Common myeloid progenitor, CD34-positive (primary cell): ENCODE measurements at places on chromosomes 11 and 22.

GRCh38 chr22:50280708-50281383 lies 10.7 kb upstream of the MAPK11 start:
- no peak for DNase-seq

DNA sequence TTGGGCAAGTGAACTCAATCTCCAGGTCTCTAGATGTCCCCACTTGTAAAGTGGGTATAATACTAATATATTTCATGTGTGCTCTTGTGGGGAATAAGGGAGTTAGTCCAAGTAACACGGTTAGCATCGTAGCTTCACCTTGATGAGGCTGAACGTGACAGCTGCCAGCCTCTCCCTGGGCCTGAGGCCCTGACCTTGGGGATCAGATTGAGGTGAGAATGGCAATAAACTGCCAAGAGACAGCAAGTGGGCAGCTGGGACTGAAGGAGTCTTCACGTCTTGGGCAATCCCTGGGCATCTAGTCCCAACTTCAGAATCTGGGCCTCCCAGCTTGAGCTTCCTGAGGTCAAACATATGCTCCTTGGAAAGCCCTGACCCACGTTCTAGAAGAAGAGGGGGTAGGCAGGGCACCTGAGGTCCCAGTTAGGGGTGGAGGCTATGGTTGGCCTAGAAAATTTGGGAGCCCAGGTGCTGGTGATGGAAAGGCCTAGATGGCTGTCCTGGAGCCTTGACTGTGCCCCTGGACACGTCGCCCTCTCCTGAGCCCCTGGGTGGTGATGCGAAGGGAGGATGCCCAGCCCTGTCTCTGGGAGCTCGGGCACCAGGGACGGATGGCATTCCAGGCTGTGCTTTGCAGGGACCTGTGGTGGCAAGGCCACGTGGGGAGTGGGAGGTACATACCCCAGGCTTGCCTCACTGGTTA lies 23.4 kb downstream of the ADAMTS15 start:
- no peak for DNase-seq

DNA sequence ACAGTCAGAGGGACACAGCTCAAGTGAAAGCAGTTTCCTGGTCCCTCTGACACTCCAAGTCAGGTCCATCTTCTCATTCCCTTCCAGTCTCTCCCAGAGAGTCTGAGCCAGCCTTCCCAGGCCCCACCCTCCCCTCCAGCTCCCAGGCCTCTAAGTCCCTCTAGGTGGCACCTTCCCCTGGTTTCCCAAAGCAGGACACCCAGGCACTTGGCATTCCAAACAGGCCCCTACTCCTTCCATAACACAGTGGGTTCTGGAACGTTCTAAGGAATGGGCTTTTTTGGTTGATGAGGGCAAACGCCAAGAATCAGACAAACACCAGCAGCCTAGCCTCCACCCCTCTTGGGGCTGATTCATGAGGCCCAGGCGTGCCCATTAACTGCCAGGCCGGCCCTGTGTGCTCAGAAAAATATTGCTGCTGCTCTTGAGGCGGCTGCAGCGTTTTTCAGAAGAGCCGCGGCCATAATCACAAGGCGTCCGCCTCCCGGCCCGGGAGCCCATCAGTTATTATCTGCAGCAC lies 418.7 kb downstream of the SOX6 start:
- DNase-seq: no peak

DNA sequence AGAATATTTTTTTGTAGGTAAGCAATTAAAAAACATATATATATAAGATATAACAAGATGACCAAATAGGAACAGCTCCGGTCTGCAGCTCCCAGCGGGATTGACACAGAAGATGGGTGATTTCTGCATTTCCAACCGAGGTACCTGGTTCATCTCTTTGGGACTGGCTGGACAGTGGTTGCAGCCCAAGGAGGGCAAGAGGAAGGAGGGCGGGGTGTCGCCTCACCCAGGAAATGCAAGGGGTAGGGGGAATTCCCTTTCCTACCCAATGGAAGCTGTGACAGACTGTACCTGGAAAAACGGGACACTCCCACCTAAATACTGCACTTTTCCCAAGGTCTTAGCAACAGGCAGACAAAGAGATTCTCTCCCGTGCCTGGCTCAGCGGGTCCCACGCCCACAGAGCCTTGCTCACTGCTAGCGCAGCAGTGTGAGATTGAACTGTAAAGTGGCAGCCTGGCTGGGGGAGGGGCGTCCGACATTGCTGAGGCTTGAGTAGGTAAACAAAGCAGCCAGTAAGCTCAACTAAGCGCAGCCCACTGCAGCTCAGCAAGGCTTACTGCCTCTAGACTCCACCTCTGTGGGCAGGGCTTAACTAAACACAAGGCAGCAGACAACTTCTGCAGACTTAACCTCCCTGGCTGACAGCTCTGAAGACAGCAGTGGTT lies 163.8 kb downstream of the CWF19L2 start:
- DNase-seq: no peak

DNA sequence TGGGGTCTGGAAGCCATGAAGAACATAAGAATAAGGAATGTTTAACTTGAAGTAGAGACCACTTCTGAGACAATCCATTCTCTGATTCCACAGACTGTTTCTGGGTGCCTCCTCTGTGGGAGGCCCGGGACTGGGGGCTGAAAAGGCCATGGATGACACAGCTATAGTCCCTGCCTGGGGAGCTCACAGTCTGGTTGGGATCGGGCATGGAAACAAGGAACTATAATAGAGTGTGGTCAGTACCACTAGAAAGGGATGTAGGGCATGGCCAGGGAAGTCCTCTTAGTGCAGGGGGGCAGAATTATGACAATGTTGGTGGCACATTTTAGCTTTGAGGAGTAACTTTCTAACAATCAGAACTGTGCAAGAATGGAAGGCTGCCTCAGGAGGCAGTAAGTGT lies 9.2 kb upstream of the KCNE3 start:
- no peak for DNase-seq

DNA sequence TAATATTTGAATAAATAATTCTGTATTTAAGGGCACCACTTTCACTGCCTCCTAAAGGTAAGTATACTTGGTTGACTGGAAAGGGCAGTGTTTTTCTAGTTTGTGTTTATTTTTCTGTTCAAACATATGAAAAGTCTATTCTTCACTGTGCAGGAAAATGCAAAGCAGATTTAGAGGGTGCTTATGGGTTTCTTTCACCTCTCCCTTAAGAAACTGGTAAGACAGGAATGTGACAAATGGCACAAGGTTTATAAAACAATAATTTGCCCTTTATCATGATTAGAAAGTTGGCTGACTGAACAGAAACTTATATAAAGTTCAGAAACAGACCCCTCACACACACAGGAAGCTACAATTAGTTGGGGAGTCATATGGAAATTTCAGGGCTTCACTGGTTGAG lies 60.6 kb downstream of the PLEKHA7 start:
- DNase-seq: no peak
